AG10803 (cell line): ENCODE measurements at places on chromosomes 5 and 9.

DNA sequence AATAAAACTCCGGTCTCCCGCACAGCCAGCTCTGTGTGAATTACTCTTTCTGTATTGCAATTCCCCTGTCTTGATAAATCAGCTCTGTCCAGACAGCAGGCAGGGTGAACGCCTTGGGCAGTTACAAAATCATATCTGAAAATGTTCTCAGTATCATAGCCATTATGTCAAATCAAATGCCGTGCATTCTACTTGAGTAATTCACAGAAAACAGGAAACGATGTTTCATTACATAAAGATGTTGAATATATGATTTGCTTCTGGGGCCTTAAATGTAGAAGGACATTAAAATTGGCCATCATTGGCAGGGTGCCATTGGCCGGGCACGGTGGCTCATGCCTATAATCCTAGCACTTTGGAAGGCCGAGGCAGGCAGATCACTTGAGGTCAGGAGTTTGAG is 8.5 kb downstream of the POLR3G start:
- no peak for DNase-seq

- no peak for DNase-seq
Measured at GRCh38 chr9:35842795-35843194, 13.8 kb downstream of the TMEM8B start.

DNA sequence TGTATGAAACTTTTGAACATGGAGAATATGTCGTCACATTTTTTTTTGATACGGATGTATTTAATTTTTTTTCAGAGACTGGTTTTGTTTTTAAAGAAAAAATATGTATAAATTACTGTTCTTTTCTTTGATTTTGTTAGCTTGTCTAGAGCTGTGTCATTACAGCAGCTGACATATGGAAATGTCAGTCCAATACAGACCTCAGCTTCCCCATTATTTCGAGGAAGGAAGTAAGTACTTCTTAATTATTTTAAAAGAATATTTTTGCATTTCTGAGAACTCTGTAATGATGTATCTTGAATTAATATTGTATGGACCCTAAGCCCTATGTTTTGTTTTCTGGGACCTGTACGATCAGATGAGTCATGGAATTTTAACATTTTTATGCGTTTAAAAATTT is 7.6 kb downstream of the TENT2 start:
- DNase-seq = no peak

DNA sequence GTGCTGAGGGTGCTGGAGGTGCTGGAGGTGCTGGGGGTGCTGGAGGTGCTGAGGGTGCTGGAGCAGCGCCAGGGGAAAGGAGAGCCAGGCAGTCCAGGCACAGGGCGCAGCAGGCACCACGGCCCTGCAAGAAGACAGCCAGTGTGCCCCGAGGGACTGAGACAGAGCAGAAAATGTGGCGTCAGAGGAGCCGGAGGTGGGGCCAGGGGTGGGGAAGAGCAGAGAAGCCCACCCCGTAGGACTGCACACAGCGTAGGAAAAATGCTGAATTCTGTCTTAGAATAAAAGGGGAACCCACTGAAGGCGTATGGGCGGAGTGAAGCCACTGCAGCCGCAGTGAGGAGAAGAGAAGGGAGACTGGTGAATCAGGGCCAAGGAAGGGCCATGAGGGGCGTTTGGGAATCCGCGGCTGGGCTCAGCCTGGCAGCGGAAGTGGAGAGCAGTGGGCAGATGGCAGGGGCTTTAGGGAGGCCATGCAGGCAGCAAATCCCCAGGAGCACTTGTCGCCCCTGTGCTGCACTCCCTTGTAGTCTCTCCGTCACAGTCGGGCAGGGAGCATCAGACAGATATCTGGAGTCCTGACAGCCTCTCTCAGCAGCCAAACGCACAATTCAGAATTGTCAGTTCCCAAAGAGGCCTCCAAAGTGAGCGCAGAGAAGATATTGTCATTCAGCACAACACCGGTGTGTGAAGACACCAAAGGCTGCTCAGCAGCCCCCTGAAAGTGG is 35.9 kb upstream of the LECT2 start:
- DNase-seq = no peak

GRCh38 chr9:37700131-37700530 is 49.4 kb downstream of the FRMPD1 start:
- no peak for DNase-seq

DNA sequence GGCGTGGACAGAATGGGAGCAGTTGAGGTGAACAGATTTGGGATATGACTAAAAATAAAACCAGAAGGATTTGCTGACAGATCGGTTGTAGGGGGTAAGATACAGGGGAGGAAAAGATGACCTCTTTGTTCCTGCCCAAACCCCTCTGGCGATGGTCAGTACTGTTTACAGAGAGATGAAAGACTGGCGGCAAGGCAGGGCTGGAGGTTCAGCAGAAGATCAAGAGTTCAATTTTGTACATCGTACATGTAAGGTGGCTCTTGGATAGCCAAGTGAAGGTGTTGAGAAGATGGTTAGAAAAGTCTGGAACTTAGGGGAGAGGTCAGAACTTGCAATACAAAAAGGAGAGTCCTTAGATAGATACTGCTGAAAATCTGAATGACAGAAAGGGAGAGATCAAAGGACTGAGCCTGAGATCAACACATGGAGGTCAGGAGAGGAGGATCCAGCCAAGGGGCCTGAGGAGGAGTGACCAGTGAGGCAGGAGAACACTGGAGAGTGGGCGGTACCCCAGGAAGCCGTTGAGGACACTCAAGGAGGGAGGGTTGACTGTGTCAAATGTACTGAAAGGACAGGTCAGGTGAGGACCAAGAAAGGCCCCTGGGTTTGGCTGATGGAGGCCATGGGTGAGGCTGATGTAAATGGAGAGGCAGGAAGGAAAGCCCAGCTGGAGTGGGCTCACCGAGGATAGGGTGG is 7.1 kb downstream of the IL4 start:
- no peak for DNase-seq
